ENCODE measurements at places on chromosomes 4 and X. TPM values are rescaled to one million over a fixed set of nuclear protein-coding genes. Genes with fewer than 3 reads are reported as not detected.
A peak's percentile ranks its signal among the peaks of the same experiment; 100 is the strongest.

CXCL13 gene
- total RNA-seq, result 0.23 TPM

NSD2 gene
- 30.8 TPM for total RNA-seq

HPGDS gene
- 0.08 TPM for total RNA-seq

DNA sequence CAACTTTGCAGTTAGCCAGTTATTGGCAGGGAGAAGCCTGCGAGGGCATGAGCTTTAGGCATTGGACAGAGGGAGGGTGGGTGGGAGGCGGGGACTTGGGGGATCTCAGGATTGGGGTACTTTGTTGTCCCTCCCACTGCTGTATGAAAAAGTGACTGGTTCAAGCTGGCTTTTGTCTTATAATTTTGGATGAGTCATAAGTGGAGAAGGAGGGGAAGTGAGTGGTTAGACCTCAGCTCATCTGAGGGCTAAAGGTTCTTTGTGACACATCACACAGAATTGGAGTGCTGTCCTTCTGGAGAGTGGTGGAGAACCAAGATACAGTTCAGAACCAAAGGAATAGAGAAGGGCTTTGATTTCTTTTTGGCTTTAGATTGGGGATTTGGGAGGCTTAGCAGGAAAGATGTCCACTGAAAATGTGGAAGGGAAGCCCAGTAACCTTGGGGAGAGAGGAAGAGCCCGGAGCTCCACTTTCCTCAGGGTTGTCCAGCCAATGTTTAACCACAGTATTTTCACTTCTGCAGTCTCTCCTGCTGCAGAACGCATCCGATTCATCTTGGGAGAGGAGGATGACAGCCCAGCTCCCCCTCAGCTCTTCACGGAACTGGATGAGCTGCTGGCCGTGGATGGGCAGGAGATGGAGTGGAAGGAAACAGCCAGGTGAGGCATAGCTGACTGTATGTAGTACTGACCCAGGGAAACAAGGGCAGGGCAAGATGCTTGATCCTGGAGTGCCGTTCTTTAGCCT is at the start of gene SLC4A4:
Gene SLC4A4 (plus strand): TSS at position 175 of the 748 bp plus-strand sequence.
- H3K36me3 ChIP-seq, result no peaks in the 10 kb centered on the region
- H3K27ac ChIP-seq, result no peak within 1 kb of the TSS
- no peak within 1 kb of the TSS for H3K4me3 ChIP-seq
- no peak for DNase-seq
- no peaks in the 10 kb centered on the region for H3K4me1 ChIP-seq

DNA sequence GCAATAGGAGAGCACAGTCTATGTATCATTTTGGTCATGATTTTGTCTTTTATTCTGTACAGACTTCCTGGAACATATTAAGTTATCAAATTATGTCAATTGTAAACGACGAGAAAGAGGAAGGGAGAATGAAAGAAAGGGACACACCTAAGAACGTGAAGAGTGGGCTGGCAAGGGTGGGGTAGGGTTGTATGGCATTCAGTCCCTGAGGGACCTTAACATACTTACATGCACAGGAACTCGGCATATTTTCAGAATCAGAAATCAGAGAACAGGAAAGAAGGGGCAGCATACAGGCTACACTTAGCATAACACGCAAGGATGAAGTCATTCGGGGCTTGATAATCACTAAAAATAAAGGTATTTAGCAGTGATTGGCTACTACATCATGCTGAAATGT is 1375.0 kb upstream of the ADGRL3 start:
- no peak overlapping the region for H3K4me3 ChIP-seq
- H3K36me3 ChIP-seq, result no peaks in the 10 kb centered on the region
- no peaks in the 10 kb centered on the region for H3K27me3 ChIP-seq
- H3K4me1 ChIP-seq, result no peaks in the 10 kb centered on the region
- no peak overlapping the region for H3K27ac ChIP-seq

- no peak overlapping the region for H3K27ac ChIP-seq
- no peaks in the 10 kb centered on the region for H3K36me3 ChIP-seq
- H3K4me1 ChIP-seq, result no peaks in the 10 kb centered on the region
- H3K4me3 ChIP-seq, result no peak overlapping the region
- no peaks in the 10 kb centered on the region for H3K27me3 ChIP-seq
Measured at GRCh38 chrX:99078301-99078700, 1331.8 kb downstream of the PCDH19 start.

DNA sequence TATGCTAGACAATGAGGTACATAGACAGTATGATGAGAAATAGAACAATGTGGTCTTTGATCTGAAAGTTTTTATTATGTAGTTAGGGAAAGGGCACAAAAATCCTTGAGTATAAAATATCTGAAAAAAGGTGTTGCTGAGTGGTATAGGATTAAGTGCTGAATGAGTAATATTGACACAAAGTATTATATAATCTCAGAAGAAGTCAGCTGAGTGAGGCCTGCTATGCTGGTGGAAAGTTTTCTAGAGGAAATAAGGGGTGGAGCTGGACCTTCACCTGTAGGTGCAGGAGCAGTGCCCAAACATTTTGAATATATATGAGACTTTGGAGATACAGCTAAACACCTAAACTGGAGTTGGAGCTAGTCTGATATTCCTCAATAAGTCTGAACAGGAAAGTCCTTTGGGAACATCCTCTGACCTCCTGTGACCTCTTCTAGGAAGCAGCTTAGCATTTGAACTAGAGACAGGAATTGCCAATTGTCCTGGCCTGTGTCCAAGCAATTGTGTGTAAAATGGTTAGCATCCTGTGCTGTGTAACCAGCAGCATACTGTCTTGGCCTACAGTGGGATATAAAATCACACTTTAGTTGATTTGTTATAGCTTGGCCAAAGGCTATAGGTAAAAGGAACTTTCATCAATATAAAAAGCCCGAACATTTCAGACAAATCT is 285.3 kb downstream of the ANKRD50 start:
- H3K4me3 ChIP-seq, result no peak overlapping the region
- H3K4me1 ChIP-seq, result peaks cover 4% of the 10 kb centered on the region
- H3K27me3 ChIP-seq, result no peaks in the 10 kb centered on the region
- H3K27ac ChIP-seq, result peak overlapping the region; percentile 25

DNA sequence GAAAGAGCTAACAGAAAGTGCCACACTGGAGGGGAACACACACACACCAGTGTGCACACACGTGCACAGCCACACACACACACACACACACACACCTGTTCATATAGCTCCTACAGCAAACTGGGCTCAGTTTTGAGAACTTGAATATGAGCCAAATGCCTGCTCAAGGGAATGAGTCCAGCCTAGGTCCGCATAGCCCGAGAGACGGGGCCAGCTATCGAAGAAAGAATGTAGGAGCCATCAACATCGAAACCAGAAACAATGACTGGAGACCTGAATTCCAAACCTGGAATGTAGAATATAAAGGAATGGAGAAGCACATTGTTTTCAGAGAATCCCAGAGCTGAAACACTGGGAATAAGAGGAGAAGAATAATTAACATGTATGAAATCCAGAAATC is 37.6 kb upstream of the ERVMER34-1 start:
- no peak overlapping the region for H3K27ac ChIP-seq
- H3K27me3 ChIP-seq, result no peaks in the 10 kb centered on the region
- no peaks in the 10 kb centered on the region for H3K4me1 ChIP-seq

Data from hepatocyte (in vitro differentiated cells).